ENCODE measurements at places on chromosomes 5 and 9. TPM values are rescaled to one million over a fixed set of nuclear protein-coding genes. Genes with fewer than 3 reads are reported as not detected.

SLC45A2 gene
- under 0.01 TPM for total RNA-seq

NR5A1 gene
- total RNA-seq, result not detected

ARID3C gene
- total RNA-seq, result not detected

PRRX2 gene
- 21.5 TPM for total RNA-seq

SNCAIP gene
- total RNA-seq, result 0.16 TPM

AQP3 gene
- total RNA-seq, result 6.6 TPM

DEPDC1B gene
- 1.0 TPM for total RNA-seq

PCDHB3 gene
- total RNA-seq, result 0.16 TPM

ELOVL7 gene
- 0.09 TPM for total RNA-seq

DIPK1B gene
- total RNA-seq, result 1.1 TPM

NNT gene
- total RNA-seq, result 84.8 TPM

Measured in bronchial smooth muscle cell (primary cell).